ENCODE measurements at places on chromosomes 4 and X.

GRCh38 chr4:23234716-23235115 is 542.0 kb downstream of the GBA3 start:
- H3K27me3 ChIP-seq, result no peaks in the 10 kb centered on the region
- H3K4me1 ChIP-seq, result no peaks in the 10 kb centered on the region
- no peak for DNase-seq
- no peak overlapping the region for H3K4me3 ChIP-seq
- no peak overlapping the region for H3K27ac ChIP-seq

DNA sequence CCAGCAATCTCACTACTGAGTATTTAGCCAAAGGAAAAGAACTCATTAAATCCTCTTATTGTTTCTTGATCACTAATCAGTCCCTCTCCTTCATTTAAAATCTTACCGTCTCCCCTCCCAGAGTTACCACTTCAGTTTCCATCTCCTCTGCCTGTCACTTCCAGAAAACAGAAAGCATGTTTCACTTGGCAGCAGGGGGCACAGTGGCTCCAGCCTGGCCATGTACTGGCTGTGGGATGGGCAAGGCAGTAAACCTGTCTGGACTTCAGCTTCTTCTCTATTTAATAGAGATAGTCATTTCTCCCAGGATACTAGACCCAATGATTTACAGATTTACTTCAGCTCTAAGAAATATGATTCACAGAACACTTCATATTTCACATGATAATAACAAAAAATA is 63.2 kb downstream of the CD40LG start:
- peak overlapping the region; percentile 85 for H3K27ac ChIP-seq
- H3K4me3 ChIP-seq, result no peak overlapping the region
- no peaks in the 10 kb centered on the region for H3K27me3 ChIP-seq
- peaks cover 53% of the 10 kb centered on the region for H3K4me1 ChIP-seq

GRCh38 chr4:169439244-169439643 is 168.5 kb upstream of the SH3RF1 start:
- H3K36me3 ChIP-seq, result peaks cover 22% of the 10 kb centered on the region
- H3K27ac ChIP-seq, result no peak overlapping the region
- no peak for DNase-seq

- H3K27ac ChIP-seq, result no peak overlapping the region
- H3K36me3 ChIP-seq, result no peaks in the 10 kb centered on the region
- peaks cover 4% of the 10 kb centered on the region for H3K4me1 ChIP-seq
Observed at GRCh38 chr4:5753766-5754528, 42.9 kb downstream of the EVC start.

DNA sequence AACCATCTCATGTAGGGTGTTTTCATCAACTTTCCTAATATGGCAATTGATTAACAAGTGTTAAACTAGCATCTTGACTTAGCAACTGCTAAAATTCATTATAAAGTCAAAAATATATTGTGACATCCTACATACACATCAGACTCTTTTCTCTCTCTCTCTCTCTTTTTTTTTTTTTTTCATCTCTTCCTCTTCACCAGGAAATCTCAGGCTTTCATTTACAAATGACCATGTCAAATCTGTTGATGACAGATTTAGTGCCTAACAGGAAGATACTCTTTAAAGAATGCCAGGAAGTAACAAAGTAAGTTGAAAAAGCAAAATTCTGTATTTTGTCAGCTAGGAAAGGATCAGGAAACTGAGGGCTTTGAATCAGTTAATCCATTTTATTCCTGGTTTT is 365.5 kb downstream of the PCDH7 start:
- no peak for DNase-seq
- H3K36me3 ChIP-seq, result no peaks in the 10 kb centered on the region
- H3K4me1 ChIP-seq, result no peaks in the 10 kb centered on the region
- H3K4me3 ChIP-seq, result no peak overlapping the region
- no peak overlapping the region for H3K27ac ChIP-seq
- no peaks in the 10 kb centered on the region for H3K27me3 ChIP-seq

- H3K27me3 ChIP-seq, result no peaks in the 10 kb centered on the region
- DNase-seq, result no peak
- H3K4me1 ChIP-seq, result no peaks in the 10 kb centered on the region
- no peak overlapping the region for H3K27ac ChIP-seq
- H3K36me3 ChIP-seq, result no peaks in the 10 kb centered on the region
Observed at GRCh38 chrX:13518126-13518525, 51.3 kb upstream of the EGFL6 start.

DNA sequence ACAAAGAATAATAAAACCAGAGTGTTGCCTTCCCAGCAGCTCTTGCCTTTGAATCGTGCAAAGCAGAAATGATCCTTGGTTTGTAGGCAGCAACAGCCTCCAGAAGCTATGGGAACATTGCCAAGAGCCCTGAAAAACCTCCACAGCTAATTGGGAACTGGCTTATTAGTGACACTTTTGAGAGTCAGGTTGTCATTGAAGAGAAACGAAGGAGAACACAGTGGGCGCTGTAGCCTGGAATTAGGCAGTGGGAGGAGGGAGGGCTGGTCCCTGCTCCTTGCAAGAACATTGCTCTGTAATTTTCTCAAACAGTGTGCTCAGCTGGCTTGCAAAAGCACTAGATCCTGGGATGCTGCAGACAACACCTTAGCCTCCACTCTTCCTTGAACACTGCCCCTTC is 331.5 kb upstream of the EMCN start:
- no peak for DNase-seq
- no peaks in the 10 kb centered on the region for H3K27me3 ChIP-seq
- no peak overlapping the region for H3K4me3 ChIP-seq
- no peaks in the 10 kb centered on the region for H3K36me3 ChIP-seq
- no peaks in the 10 kb centered on the region for H3K4me1 ChIP-seq

DNA sequence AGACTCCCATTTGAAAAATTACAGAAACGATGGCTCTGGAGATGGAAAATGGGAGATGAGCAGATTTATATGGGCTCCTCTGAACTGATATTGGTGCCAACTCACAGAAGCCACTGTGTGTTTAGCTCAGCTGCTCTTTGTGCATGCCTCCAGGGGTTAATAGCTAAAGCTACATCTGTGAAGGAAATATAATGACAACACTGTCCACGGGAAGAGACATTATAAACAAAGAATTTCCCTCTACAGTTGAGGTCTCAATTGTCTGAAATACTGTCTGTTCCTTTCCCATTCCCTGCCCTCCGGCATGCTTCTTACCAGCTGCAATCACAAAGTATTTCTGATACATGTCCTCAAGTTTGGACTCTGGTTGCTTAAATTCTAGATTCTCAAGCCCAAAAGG is 40.4 kb downstream of the PPA2 start:
- H3K36me3 ChIP-seq, result peaks cover 60% of the 10 kb centered on the region
- H3K4me1 ChIP-seq, result no peaks in the 10 kb centered on the region
- no peak overlapping the region for H3K4me3 ChIP-seq
- no peaks in the 10 kb centered on the region for H3K27me3 ChIP-seq
- no peak for DNase-seq

GRCh38 chr4:7193030-7193958 is 956 bp downstream of the SORCS2 start:
- no peak overlapping the region for H3K27ac ChIP-seq
- H3K36me3 ChIP-seq, result no peaks in the 10 kb centered on the region
- no peak for DNase-seq
- peaks cover 37% of the 10 kb centered on the region for H3K27me3 ChIP-seq
- H3K4me3 ChIP-seq, result no peak overlapping the region
- no peaks in the 10 kb centered on the region for H3K4me1 ChIP-seq

DNA sequence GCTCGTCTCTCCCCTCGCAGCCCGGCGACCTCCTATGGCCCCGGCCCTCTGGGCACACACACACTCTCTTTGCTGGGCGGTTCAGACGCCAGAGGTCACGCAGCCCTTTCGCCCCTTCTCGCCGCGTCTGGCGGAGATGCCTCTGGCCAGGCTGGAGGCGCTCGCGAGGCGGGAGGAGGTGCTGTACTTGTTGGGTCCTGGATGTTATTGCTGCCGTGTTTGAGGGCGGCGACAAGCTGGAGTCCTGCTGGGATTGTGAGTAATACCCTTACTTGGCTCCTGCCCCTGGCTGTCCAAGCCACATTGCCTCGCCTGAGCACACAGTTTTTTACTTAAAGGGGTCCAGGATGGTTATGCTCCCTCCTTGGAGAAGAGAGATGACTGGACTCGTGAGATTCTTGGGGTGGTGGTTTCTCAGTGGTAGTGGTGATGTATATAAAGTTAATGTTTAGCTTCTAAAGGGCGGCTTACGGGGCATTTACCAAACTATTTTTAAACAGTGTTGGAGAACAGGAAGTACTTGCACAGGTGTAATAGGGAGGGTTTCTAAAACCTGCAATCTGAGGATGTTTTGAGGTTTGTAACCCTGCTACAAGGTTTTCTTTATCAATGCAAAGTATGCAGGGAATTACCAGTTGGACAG is 572 bp downstream of the USP53 start:
- peaks cover 34% of the 10 kb centered on the region for H3K4me1 ChIP-seq
- peak overlapping the region; percentile 89 for H3K27ac ChIP-seq
- H3K27me3 ChIP-seq, result peaks cover 3% of the 10 kb centered on the region
- peak; percentile 59 for DNase-seq
- peaks cover 7% of the 10 kb centered on the region for H3K36me3 ChIP-seq
- H3K4me3 ChIP-seq, result peak overlapping the region; percentile 91

DNA sequence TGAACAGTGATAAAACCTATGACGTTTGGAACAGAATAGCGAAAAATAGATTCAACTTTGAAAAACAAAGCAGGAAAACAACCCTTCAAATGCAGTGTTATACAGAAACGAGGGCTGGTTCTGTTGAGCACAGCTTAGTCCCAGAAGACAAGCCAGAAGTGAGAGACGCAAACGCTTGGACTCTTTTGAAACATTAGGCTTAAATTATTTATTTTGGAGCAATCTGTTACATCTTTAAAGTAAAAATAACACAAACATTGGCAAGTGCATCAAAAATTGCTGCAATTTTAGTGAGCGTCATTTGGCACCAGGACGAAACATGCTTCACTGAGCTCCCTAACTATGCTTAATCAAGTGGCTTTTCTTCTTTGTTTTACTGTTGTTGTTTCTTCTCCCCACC is 63.5 kb downstream of the ENPP6 start:
- no peaks in the 10 kb centered on the region for H3K36me3 ChIP-seq
- no peak overlapping the region for H3K4me3 ChIP-seq
- peaks cover 22% of the 10 kb centered on the region for H3K27me3 ChIP-seq
- peaks cover under 1% of the 10 kb centered on the region for H3K4me1 ChIP-seq
- DNase-seq, result no peak

GRCh38 chrX:45783002-45783401 is 582.3 kb upstream of the DIPK2B start:
- H3K4me1 ChIP-seq, result peaks cover 66% of the 10 kb centered on the region
- no peak for DNase-seq
- no peaks in the 10 kb centered on the region for H3K27me3 ChIP-seq
- no peak overlapping the region for H3K4me3 ChIP-seq
- H3K27ac ChIP-seq, result peak overlapping the region; percentile 69

- H3K27ac ChIP-seq, result no peak overlapping the region
- no peak overlapping the region for H3K4me3 ChIP-seq
- peak; percentile 6 for DNase-seq
- H3K36me3 ChIP-seq, result no peaks in the 10 kb centered on the region
Observed at GRCh38 chr4:69689599-69689998, 36.6 kb upstream of the UGT2A1 start.

DNA sequence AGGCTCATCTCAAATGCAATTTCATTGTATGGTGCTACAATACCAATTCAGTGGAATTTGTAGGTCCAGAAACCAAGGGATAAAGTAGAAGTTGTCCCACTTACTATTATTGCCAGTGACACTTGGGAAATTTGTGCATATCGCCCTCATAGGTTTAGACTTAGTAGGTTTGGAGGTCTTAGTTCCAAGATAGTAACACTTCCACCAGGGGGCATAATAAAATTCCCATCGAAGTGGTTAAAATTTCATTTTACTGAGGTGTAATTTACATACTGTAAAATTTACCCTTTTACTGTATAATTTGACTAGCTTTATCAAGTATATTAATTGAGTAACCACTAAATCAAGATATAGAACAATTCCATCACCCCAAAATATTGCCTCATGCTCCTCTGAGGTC is 174.6 kb downstream of the INPP4B start:
- no peak overlapping the region for H3K27ac ChIP-seq
- no peak overlapping the region for H3K4me3 ChIP-seq
- no peaks in the 10 kb centered on the region for H3K27me3 ChIP-seq

DNA sequence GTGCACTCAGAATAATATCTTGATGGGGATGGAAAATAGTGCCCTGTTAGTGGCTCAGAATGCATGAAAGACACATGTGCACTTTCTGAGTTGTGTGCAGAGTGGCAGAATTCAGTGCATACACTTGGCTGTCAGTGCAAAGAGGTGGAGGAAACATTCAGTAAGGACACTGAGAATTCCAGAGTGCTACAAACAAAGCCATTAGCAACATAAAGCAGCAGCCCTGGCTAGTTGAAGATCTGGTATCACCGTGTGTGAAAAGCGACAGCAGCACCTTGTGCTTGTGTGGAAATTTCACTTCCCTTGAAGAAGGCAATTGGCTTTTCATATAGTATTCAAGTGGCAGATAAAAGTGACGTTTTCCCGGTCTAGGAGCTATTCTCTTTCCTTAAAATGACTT is 810.4 kb downstream of the TRIML1 start:
- no peaks in the 10 kb centered on the region for H3K27me3 ChIP-seq
- no peak overlapping the region for H3K4me3 ChIP-seq
- H3K4me1 ChIP-seq, result no peaks in the 10 kb centered on the region
- no peak for DNase-seq
- H3K27ac ChIP-seq, result no peak overlapping the region

DNA sequence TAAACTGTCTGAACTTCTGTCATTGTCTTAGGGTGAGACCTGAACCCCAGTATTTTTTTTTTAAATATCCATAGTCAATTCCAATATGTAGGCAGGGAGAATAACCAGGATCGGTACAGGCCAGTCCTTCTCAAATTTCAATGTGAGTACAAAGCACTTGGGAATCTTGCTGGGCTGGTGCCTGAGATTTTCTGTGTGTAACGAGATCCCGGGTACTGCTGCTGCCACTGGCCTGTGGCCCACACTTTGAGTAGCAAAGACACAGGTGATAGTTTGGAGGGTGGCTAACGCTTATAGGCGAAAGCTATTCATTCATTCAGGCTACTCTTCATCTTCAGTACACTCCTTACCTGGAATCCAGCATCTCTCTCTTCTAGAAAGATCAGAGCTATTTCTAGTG is 923.6 kb upstream of the TENM3 start:
- no peak overlapping the region for H3K4me3 ChIP-seq
- H3K36me3 ChIP-seq, result no peaks in the 10 kb centered on the region
- DNase-seq, result no peak
- H3K4me1 ChIP-seq, result no peaks in the 10 kb centered on the region
- no peak overlapping the region for H3K27ac ChIP-seq

GRCh38 chr4:53195815-53196661 is 169.8 kb downstream of the SCFD2 start:
- no peaks in the 10 kb centered on the region for H3K36me3 ChIP-seq
- DNase-seq, result no peak
- H3K27ac ChIP-seq, result no peak overlapping the region
- H3K4me3 ChIP-seq, result no peak overlapping the region

GRCh38 chrX:14497184-14497666 is 32.1 kb upstream of the GLRA2 start:
- no peaks in the 10 kb centered on the region for H3K36me3 ChIP-seq
- H3K27ac ChIP-seq, result peak overlapping the region; percentile 90
- peak overlapping the region; percentile 73 for H3K4me3 ChIP-seq
- H3K4me1 ChIP-seq, result peaks cover 18% of the 10 kb centered on the region

Measured in activated CD4-positive, alpha-beta T cell treated with anti-CD3 and anti-CD28 coated beads, Interleukin-2, amount 10 ng/mL, durations not matched to agents 7 days and 5 days (primary cell).